ENCODE measurements at places on chromosomes 3 and 15.

DNA sequence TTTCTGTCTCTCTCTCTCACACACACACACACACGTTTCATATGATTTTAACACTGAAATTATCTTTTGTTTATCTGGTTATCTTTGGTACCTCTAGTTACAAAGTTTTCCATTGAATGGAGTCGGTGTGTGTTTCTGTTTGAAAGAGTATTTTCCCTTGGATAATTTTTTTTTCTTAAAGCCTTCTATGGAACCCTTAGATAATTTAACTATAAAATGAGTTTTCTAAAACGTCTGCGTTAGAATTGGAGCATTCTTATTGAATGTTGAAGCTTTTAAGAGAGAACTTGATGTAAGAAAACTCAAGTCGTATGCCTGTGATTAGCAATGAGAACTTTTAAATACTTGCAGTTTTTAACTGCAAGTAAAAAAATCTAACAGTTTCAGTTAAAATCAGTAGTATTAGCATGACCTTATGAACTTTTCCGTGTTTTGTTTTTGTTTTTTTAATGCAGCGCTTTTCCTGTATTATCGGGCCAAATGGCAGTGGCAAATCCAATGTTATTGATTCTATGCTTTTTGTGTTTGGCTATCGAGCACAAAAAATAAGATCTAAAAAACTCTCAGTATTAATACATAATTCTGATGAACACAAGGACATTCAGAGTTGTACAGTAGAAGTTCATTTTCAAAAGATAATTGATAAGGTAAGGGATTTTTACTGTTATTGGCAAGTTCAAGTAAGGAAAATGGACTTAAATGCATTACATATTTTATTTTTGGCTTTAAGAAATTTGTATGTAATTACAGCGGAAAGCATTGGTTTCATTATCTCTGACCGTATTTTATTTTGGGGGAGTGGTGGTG, 3.0 kb downstream of the SMC4 start:
- peak; percentile 24 for DNase-seq

- DNase-seq, result peak; percentile 93
Observed at GRCh38 chr3:140911822-140912221, 29.8 kb upstream of the SLC25A36 start.

DNA sequence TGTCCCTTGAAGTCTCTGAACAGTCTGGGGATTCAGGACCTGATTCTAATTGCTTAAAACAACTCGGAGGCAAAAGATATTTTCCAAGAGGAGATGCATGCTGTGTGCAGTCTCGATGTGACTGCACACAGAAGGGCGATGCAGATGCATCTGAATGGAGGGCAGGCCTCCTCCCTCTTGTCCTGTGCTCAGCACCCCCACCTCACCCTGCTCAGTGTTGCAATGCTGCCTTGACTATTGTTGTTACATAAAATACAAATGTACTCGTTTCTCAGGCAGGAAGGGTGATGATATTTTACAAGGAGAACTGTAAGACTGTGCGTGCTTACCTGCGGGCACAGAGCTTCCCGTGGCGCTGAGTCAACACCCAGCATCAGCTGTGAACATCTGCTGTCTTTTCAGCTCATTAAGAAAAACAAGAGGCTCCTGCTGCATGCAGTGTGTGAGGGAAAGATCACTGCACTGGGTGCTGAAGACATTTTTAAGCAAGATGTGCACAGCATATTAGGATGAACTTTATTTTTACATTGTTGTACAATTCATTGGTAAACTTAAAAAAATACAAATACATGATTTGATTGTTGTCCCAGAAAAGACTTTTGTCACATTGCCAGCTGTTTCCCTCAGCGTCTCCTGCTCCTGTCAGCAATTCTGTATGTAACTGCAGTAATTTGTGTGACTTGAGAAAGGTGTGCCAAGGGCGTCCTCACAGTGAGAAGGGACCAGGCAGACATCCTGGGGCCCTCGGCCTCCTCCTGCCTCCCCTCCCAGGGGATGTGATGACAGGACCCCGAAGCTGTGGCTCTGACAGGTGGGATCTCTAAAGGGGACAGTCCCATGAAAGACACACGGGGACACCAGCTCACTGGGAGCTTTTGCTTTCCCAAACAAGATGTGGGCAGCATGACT, 56.3 kb upstream of the RPL32 start:
- peak; percentile 21 for DNase-seq

- no peak for DNase-seq
Observed at GRCh38 chr3:45168451-45168850, 22.3 kb upstream of the CDCP1 start.

DNA sequence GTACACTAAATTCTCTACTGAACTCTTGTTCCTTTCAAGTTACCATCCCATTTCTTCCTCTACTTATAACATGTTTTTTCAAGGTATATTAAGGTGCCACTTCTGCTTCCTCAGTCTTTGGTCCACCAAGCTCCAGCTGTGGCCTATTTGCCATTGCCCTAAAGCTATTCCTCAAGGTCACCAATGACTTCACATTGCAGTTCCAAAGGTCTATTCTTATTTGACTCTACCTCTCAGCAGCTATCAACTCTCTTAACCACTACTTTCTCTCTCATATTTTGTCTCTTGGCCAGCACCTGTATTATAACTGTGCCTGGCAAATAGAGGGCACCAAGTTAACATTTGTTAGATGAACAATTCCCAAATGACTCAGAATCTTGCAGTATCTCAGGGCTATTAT, 354.7 kb downstream of the PLCL2 start:
- no peak for DNase-seq

GRCh38 chr15:101609742-101610610, 42.2 kb downstream of the TM2D3 start:
- no peak for DNase-seq

GRCh38 chr15:50358845-50359244, 3.8 kb upstream of the GABPB1 start:
- DNase-seq, result no peak

GRCh38 chr3:90062631-90063200, 955.3 kb downstream of the EPHA3 start:
- no peak for DNase-seq
